ENCODE measurements at places on chromosomes 5 and 9. TPM values are rescaled to one million over a fixed set of nuclear protein-coding genes. Genes with fewer than 3 reads are reported as not detected.

GRCh38 chr5:74199436-74200210, 440.9 kb downstream of the ENC1 start:
- no peak for DNase-seq

DNA sequence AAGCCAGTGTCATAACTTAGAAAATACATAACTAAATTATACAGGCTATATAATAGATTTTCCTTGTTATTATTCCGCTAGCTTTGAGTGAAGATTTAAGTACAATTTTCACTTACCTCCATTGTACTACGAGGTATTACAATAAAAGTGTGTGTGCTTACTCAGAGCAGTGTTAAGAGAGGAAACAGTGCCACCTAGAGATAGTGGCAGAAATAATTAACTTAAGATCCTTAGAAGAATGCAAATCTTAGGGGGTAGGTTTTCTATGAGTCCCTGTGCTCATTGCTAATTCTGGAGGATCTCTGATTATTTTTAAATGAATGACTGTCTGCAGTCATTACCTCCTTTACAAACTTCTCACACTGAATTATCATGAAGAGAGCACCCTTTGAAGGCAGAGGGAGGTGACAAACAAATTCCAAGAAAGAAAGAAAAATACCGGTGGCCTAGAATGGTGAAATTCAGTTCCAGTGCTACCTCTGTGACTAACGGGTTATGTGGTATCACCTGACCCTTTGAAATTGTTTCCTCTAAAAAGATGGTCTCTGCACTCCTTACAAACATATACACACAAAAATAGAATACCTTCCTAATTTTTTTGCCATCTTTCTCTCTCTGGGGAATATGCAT, 379.8 kb downstream of the TRIM36 start:
- no peak for DNase-seq

The ADGRV1 gene
- 31.9 TPM for total RNA-seq

DNA sequence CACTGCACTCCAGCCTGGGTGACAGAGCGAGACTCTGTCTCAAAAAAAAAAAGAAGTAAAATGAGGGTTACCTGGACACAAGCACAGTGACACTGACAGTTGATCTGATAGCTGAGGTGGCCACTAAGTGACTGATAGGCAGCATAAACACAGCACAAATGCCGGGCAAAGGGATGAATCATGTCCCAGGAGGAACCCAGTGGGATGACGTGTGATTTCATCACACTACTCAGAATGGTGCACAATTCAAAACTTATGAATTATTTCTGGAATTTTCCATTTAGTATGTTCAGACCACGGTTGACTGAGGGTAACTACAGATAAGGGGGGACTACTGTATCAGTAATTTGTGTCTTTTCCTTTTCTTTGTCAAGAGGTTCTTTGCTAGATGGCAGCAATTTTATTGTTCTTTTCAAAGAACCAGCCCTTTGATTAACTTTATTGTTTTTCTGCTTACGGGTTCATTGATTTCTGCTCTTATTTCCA, 34.3 kb upstream of the RNF130 start:
- no peak for DNase-seq

The PIP5K1B gene
- total RNA-seq = 14.0 TPM

GRCh38 chr5:97355775-97356174, 172.7 kb upstream of the RIOK2 start:
- no peak for DNase-seq

- DNase-seq = no peak
Measured at GRCh38 chr5:111703662-111704061, 53.3 kb downstream of the NREP start.

DNA sequence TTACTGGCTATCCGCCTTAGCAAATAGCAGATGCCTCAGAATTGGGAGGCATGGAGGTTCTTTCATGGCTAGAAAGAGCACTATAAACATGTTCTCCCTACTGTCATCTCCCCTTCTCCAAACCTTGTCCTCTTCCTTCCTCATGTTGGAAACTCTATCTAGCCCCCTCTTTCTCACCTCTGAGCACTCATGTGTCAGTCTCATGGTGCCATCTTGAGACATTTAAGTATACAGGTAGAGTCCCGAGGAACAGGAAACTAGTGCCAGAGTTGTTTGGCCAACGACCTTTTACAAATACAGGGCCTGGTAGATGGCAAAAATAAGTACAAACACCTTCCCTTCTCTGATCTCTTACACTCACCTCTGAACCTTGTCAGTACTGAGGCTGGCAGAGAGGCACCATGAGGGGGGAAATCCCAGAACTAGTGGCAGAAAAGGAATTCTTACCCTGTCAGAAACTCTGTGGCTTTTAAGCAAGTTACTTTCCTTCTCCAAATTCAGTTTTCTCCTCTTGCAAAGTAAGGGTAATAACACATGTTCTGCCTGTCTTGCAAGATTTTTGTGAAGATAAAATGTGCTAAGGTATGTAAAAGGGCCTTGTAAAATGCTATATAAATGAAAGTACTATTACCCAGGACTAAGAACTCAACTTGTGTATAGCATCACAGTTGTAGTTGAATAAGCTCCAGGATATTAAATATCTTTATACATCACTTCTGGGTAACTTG, 94.1 kb upstream of the SNX2 start:
- no peak for DNase-seq

All from mucosa of gallbladder (tissue), 1 donor.